ENCODE measurements at places on chromosomes 12 and 14.

GRCh38 chr12:23659131-23659530 lies 290.3 kb downstream of the SOX5 start:
- no peak for DNase-seq

GRCh38 chr14:89228921-89229639 lies 188.0 kb downstream of the FOXN3 start:
- no peak for DNase-seq

DNA sequence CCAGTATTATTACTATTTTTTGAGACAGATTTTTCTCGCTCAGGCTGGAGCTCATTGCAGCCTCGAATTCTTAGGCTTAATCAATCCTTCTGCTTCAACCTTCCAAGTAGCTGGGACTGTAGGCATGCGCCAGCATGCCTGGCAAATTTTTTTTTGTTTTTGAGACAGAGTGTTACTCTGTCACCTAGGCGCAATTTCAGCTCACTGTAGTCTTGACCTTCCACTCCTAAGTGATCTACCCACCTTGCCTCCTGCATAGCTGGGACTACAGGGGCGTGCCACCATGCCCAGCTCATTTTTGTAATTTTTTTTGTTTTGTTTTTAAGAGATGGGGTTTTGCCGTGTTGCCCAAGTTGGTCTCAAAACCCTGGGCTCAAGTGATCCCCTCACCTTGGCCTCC lies 15.2 kb downstream of the ERC1 start:
- no peak for DNase-seq

DNA sequence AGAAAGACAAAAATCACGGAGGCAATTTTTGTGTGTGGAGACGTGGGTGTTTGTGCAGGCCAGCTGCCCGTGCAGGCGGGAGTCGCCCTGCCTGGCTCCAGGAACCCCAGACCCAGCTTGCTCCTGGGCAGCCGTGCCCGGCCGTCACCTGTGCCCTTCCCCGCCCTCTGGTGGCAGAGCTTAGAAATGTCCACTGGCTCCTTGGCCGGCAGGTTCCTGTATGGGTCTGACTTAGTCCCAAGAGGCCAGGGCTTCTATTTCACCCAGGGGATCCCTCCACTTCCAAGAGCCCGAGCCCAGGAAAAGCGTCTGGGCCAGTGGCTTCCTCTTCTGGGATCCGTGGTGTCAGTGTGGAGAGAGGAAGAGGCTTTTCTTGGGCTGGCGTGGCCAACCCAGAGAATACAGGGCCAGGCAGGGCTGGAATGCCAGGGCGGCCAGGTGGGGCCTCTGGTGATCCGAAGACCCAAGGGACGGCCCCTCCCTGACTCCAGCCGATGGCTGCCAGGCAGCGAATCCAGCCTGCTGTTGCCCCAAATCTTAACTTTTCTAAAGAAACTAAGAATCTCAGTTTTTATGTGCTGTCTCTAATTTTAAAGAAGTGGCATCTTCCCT lies 120.9 kb downstream of the TMEM132C start:
- DNase-seq, result no peak

GRCh38 chr12:115362339-115362976 lies 678.5 kb upstream of the TBX3 start:
- DNase-seq, result no peak

GRCh38 chr14:32129124-32129523 lies 52.0 kb downstream of the ARHGAP5 start:
- peak; percentile 33 for DNase-seq

DNA sequence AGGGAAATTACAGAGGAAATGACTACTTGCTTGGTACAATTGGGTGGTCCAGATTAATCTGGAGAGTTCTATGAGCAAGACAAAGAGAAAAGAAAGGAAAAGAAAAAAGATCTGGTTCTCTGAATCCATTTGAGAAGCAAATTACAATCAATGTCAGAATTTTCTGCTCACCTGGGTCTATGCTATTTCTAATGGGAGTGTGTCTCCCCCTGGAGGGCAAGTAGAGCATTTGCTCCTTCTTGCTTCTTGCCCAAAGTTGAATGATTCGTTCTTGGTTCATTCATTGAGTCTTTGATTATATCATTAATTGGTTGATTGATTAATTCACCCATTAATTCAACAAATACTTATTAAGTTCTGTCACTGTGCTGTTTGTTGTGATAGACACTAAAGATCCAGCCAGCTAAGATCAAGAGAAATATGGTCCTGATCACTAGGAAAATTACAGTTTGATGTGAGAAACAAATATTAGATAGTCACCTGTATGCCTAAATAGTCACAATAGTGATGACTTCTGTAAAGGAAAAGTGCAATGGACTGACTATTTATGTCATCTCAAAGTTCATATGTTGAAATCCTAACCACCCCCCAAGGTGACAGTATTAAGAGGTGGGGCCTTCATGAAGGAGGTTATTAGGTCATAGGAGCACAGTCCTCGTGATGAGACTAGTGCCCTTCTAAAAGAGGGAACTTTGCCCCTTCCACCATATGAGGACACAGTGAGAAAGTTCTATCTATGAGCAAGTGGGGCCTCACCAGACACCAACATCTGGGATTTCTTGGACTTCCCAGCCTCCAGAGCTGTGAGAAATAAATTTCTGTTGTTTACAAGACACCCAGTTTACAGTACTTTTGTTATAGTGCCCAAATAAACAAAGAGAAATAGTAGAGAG lies 8.0 kb upstream of the ASB8 start:
- no peak for DNase-seq

DNA sequence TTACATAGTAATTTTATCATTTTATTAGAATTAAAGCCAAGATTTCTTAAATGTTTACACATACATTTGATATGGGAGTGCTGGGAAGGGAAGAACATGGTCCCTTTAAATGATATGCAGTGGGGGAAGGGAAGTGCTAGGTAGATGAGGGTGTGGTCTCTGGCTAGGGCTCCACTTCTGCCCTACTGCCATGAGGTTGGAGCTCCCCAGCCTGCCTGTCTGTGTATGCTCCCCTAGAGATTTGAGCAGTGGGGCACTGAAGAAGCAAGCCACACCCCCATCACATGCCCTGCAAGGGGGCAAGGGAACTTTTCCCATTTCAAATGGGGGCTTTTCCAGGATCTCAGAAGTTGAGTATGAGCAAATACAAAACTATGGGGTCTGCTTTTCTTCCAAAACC lies 25.5 kb downstream of the CLECL1 start:
- DNase-seq, result no peak

GRCh38 chr14:23481979-23482822 lies 12.7 kb downstream of the NGDN start:
- DNase-seq, result no peak

DNA sequence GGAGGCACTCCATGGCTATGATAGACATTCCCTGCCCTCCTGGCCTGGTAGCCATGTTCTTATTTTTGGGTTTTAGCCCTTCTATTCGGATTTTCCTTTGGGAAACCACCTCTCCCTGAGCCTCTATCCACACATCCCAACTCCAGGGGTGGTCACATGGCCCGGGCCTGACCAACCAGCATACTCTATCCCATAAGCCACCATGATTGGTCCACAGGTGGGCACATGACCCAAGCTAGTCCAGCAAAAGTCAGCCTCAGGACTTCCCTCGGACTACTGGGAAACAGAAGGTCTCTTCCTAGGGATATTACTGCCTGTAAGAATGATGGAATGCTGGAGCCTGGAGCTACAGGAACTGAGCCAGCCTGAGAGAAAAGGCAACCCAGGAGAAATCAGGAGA lies 12.5 kb downstream of the PRIMA1 start:
- no peak for DNase-seq

- DNase-seq, result no peak
These were observed 89.3 kb upstream of the FGD4 start for GRCh38 chr12:32309811-32310736.

DNA sequence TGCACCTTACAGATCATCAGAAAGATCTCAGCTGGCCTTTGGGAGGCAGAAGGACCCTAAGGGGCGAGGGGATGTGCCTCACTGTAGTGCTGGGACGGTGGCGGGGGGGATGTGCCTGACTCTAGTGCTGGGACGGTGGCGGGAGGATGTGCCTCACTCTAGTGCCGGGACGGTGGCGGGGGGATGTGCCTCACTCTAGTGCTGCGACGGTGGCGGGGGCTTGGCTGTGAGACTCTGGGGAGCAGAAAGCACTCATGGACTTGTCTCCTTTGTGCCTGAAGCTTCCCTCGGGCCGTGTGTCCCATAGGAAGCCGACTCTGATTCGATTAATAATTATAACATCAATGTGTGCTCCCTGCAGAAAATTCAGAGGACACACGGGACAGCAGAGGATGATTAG lies 126.6 kb downstream of the ZNF664 start:
- no peak for DNase-seq

DNA sequence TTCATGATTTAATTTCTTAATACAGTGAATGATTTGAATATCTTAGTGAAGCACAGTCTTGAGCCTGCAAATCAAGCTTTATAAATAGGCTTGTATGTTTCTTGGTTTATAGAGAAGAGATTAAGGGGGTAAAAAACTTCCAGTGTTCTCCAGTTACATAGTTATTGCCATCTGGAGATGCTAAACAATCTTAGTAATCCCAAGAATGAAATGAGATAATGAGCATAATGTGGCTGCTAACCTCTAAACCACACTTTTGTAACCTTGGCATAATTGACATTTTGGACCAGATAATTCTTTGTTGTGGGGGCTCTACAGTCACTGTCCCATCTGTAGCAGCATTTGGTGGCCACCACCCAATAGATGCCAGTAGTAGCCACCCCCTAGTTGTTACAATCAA lies 316.8 kb downstream of the CCDC91 start:
- peak; percentile 70 for DNase-seq

DNA sequence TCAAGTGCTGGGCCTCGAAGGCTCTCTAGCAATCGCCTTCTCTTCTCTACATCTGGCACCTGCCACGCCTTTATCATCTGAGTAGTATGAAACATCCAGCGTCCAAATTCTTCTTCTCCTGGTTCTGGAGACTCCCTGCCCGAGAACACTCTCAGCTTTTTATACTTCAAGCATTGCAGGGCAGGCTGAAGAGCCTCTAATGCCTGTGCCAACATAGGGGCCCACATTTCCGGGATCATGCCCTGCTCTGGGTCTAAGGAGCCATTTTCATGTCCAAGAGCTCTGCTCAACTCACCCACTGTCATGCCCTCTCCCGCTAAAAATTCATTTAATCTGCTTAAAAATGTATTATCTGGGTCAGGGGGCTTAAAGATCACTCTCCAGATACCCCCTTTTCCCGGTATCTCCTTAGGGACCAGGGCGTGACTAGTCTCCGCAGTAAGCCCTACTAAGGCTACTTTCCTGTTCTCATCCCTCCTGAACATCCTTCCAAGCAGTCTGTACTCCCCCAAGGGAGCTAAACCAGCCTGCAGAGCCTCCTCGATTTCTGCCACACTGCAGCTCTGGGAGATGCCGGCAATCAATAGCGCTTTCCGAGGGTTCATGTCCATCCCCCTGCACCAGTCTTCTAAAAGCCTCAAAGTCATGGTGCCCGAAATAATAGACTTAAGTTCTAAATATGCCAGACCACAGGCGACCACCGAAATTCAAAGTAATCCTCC lies 940 bp downstream of the MOAP1 start:
- no peak for DNase-seq

- DNase-seq, result no peak
These were observed 2.0 kb downstream of the SP1 start for GRCh38 chr12:53381731-53382630.

DNA sequence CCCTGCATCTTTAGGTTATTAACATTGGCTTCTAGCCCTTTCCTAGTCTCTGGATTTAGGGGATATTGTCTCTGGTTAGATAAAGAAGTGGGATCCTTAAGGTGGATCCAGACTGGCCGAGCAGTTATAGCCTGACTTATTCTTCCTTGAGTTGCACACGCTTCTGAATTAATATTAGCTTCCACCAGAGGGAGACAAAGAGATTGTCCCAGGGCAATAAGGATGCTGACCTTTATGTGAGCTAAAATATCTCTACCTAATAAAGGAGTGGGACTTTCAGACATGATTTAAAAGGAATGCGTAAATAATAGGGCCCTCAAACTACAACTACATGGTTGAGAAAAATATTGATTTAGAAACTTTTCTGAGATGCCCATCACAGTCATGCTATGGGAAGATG lies 139.7 kb downstream of the SLCO1B3 start:
- no peak for DNase-seq

- no peak for DNase-seq
These were observed 56.8 kb downstream of the MOK start for GRCh38 chr14:102248121-102248520.

GRCh38 chr14:24075485-24076301 lies 4.3 kb downstream of the CPNE6 start:
- DNase-seq, result no peak

- peak; percentile 11 for DNase-seq
These were observed 241.0 kb upstream of the ATP2B1 start for GRCh38 chr12:89949457-89950195.

- peak; percentile 23 for DNase-seq
These were observed 1385.8 kb upstream of the FLRT2 start for GRCh38 chr14:84144166-84144565.

- DNase-seq, result peak; percentile 67
These were observed 13.1 kb upstream of the ITGA5 start for GRCh38 chr12:54431911-54432814.

DNA sequence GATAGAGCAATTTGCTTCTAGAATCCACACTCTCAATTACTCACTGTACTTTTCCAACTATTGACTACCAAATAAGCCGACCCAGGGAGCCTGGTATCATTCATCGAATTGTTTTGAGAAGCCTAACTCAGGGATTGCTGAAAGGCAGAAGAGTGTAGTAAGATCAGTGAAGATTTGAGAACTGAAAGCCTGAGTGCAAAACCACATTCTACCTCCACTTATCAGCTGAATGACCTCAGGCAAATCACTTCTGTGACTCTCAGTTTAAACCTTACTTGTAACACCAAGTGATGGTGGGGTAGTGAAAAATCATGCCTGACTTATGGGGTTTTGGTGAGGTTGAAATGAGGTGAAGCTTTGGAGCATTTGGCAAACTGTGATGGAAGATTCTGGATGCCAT lies 126.1 kb upstream of the MAX start:
- DNase-seq, result no peak

DNA sequence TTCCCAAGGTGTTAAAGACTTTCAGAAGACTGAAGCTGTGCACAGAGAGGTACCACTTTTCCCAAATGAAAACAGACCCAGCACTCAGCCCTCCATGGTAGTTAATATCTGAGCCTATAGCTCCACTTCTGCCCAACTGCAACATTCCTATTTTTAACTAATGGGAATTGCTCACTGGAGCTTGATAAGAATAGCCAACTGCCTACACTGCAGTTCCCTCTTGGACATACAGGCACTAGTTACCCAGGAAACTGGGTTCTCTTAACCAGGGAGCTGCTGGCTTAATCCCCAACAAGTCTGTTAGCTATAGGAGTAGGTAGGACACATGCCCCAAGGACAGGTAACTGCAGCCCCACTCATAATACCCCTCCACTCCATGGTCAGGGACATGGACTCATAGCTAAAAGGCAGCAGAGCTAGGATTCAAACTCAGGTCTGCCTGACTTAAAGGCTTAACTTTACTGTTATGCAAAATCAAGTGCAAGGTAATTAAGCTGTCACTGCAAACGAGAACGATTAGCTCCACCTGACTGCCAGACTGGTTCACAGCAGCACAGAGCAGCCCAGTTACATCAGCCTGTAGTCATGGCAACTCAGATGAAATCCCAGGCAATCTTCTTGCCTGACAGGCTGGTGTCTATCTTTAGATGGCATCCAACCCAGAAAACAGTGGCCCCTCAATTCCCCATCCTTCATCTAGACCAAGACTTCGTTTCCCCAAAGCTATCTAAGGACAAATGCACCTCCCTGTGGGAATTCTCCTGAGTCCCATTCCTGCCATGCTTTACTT lies 77.1 kb upstream of the ACTN1 start:
- no peak for DNase-seq
